Calu3 (cell line): ENCODE measurements at places on chromosomes 4 and X. TPM values are rescaled to one million over a fixed set of nuclear protein-coding genes. Genes with fewer than 3 reads are reported as not detected.

DNA sequence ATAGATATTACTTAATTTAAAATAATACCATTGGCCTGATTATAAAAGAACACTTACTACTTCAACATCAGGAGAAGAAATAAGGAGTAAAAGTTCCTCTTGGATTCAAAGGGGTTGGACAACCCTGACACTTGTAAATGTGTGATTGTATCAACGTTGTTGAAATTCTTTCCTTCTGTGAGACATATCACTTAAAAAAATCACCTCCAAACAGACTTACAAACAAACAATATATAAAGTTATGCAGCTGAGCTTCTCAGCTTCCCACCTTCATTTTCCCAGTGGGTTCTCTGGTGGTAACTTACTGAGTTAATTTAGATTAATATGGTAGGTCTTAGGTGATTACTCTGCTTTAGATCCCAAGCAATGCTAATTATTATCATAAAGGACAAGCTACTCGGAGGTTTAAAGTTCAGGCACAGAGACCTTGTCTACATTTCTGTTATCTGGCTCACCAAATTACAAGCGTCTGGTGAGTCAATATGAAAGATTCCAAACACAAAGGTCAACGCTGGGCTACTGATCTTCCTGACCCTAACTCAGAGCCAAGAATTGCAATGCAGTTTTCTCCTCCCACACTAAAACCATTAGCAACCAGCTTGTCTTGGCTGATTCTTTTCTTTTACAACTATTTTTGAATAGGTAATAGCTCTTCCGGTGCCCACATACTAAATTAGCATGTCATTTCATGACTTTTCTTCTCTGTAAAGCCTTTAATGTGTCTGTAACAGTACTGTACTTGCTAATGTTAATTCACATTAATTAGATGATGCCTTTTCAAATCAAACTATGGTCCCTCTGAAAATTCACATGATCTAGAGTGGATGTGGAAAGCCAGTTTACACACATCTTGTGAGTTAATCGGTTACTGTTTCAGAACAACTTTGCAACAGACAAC, 157.6 kb downstream of the RASL11B start:
- DNase-seq: no peak

DNA sequence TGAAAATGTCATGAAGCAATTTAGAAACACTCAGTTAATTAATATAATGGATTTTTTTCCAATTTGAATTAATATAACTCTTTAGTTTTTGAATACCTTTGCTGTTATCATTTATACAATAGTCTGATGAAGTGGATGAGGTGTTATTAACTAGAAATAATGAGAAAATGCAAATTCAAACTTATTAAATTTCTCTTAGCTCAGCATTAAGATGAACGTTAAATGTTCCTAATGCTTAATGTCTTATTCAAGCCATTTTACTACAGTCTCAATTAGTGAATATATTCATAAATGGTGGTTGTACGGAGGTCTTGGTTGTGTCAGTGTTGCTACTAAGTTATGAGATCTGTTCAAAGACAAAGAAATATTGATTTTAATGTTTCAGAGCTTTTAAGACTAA, 186.3 kb downstream of the DTHD1 start:
- DNase-seq: no peak

- DNase-seq: no peak
These were observed 304.5 kb downstream of the PPP3CA start for GRCh38 chr4:101042847-101043246.

GRCh38 chrX:110015032-110015431, 12.1 kb downstream of the TMEM164 start:
- DNase-seq: no peak

GRCh38 chrX:42089031-42089430, 165.7 kb upstream of the CASK start:
- no peak for DNase-seq

- DNase-seq: no peak
These were observed 71.1 kb downstream of the NSG1 start for GRCh38 chr4:4457803-4458553.

- peak; percentile 4 for DNase-seq
These were observed 572.0 kb downstream of the ADGRL3 start for GRCh38 chr4:61772126-61772525.

GRCh38 chr4:63619771-63620170, 789.5 kb downstream of the TECRL start:
- DNase-seq: no peak

- no peak for DNase-seq
These were observed 652.8 kb upstream of the FAM241A start for GRCh38 chr4:111492496-111492895.

DNA sequence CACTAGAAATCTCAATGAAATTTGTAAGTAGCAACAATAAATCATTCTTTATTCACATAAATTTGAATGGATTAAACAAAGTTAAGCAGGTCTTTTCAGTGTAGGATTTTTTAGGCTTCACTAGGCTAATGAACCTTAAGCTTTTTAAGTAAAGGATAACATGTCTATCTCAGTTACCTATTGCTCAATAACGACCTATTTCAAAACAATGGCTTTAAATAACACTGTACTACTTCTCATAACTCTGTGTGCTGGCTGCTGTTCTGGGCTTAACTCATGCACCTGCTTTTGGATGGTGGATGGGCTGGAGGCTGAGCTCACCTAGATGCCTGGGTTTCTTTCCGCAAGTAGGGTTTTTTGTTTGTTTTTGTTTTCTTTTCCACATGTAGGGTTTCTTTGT, 495.0 kb upstream of the SLIT2 start:
- no peak for DNase-seq

- DNase-seq: no peak
These were observed 278.6 kb upstream of the DIPK2B start for GRCh38 chrX:45479196-45479834.

The ENOX2 gene
- 23.4 and 28.9 TPM in 2 replicates for total RNA-seq

- no peak for DNase-seq
These were observed 32.5 kb upstream of the TMPRSS11F start for GRCh38 chr4:68162196-68162595.

DNA sequence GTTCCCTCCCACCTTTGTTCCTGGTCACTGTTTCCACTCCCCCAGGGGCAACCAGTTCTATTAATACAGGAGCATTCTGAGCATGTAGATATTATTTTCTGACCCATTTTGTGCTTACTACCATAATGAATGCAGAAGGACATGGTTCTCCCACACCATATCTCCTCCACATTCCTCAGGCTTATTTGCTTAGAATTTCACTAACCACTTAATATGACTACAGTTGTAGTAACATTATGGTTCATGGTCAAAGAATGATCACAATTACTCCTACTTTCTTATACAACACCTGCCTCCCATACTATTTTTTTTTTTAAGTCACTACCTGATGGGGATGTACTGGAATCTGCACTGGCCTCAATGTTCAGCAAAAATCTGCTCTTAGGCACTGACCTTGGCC, 7.5 kb upstream of the FAM184B start:
- DNase-seq: no peak

DNA sequence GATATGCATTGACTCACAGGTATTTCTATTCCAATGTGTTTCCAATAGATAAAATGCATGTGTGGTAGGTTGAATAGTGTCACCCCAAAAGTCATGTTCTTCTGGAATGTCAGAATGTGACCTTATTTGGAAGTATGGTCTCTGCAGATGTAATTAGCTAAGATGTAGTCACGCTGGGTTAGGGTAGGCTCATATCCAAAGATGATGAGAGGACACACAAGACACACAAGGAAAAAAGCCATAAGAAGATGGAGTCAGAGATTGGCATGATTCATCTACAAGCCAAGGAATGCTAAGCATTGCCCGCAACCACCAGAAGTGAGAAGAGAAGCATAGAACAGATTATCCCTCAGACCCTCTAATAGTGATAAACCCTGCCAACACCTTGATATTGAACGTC, 17.5 kb downstream of the ZNF330 start:
- no peak for DNase-seq

The TRIML2 gene
- not detected in 2 replicates for total RNA-seq

The RNF212 gene
- not detected in 2 replicates for total RNA-seq

The SHOX gene
- total RNA-seq: not detected in 2 replicates
